CD4-positive, alpha-beta T cell treated with Interleukin-6 at 100 ng/mL for 8 hours (primary cell): ENCODE measurements at places on chromosomes 5 and 9.
A peak's percentile ranks its signal among the peaks of the same experiment; 100 is the strongest.

DNA sequence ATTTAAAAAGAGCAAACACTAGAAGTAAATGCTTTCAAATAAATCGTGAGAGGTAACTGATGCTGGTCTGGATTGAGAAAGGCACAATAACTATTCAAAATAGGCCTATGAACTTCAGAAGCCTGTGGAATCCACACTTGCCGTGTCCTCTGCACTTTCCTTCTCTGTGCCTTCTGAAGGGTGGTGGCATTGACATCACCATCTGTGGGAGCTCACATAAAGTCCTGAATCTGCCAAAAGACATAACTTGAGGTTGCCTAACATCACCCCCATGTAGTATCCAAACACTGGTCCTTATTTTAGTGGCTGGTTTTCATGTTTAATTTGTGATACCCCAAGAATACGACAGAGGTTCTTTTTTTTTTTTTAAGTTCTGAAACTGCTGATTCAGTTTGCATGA, 59.8 kb downstream of the IRF1 start:
- DNase-seq, result no peak

DNA sequence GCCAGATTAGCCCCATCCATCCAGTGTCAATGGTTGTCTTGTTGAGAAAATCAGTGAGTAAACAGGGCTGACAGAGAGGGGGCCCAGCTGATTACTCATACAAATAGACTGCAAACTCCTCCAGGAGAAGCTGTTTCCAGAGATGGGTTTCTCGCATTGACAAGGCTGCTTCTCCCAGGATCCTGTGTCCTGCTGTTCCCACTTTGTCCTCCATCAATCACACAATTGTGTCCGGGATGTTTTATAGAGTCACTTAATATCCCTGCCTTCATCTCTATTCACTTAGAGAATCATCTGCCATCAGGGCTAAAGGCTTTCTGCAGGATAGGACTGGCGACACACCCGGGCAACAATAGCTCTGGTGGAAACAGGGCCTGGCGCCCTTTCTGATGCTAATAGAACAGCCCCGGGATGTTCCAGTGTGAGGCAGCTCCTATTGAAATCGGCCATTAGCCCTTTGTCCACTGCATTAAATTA, 71.7 kb upstream of the TBCA start:
- DNase-seq, result no peak

DNA sequence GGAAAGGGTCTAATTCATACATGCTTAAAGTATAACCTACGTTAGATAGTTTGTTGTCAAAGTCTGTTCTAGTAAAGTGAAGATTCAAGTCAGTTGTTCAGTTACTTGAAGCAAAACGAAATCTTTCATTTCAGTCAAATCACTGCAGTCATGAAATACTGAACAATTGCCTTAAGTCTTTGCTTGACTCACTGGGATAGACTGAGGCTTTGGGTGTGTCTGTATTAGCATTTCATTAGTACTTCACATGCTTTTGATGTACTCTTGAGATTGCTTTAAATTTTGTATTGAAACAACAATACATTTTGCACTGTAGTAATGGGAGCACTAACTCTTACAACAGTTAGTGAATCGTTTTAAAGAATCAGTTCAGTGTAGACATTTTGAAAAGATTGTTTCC, 4.0 kb upstream of the CMYA5 start:
- DNase-seq, result no peak

DNA sequence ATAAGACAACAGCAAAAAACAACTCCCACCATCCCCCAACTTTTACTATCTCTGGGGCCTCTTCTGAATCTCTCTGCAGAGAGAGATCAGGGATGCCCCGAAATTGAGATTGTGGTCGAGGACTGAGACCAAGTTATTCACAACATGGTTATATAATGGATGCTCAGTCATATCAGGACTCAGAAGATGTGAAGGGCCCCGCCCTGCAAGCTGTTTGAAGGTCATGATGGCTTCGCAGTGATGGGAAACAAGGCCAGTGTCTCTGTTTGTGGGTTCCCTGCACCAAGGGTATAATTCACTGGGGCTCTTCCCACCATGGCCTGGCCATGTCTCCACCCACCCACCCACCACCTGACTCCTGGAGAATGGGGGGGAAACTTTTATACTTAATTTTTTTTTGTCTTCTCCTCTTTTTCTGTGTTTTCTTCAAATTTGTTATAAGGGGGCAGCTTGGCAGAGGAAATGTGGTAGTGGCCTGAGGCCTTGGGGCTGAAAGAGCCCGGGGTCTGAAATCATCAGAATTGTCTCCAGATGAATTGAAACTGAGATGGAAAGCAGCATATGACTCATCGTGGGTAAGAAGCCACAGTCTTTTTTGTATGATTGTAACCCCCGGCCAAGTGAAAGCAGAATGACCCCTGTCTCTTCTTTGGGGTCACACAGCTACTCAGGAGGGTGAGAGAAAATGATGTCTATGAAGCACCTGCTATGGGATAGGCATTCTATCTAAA, 15.0 kb upstream of the TEX48 start:
- DNase-seq, result peak; percentile 15

GRCh38 chr9:589723-590122, 251.8 kb upstream of the DMRT1 start:
- DNase-seq, result no peak

- DNase-seq, result peak; percentile 23
Measured at GRCh38 chr5:61319388-61320146, 12.5 kb upstream of the ZSWIM6 start.

GRCh38 chr5:148090773-148091250, 27.0 kb downstream of the SPINK5 start:
- no peak for DNase-seq

- no peak for DNase-seq
Measured at GRCh38 chr5:143835251-143835650, 23.3 kb downstream of the HMHB1 start.
